ENCODE measurements at places on chromosomes 5 and 9.
A peak's percentile ranks its signal among the peaks of the same experiment; 100 is the strongest.

DNA sequence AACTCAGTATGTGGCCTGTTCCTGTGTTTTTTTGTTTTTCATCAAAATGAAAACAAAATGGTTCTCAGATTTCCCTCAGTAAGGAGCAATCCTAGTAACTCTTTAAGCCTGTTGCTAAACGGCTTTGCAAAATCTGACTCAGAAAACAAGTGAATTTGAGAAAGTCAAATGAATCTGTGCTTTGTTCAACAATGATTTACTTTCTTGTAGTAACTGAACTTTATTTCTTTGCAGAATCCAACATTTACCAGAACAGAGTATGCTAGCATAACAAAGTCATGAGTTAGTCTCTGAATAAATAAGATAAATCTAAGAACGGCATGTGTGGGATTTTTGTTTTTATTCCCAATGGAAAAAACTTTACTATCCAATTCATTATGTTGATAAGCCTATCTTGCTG is 93.8 kb downstream of the OXCT1 start:
- no peak for DNase-seq

DNA sequence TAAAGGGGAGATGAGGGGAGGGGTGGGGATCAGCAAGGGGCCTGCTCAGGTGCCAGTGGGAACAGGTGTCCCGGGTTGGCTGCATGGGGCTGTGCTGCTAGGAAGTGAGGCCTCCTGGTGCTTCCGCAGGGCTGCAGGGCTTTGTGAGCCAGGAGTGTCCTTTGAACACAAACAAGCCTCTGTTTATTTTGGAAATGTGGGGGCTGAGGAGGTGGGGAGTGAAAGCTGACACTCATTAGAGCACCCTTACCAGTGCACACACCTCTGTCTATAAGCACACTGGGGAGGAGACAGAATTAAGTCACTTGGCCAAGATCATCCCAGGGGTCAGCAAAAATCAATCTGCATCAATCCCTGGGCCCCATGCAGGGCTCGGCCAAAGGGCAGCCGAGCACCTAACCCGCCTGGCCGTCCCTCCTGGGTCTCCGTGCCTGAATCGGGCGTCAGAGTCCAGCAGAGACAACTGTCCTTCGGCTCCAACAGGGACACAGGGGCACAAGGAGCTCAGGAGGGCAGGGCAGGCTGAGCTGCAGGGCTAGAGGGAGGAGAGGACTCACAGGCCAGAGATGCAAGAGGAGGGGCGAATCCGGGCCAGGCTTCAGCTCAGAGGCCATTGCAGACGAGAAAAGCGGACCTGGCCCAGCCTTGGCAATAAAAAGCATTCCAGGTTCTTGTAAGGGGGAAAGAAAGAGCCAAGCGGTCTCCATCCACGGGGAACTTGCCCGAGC is 99.8 kb downstream of the VAV2 start:
- peak; percentile 77 for DNase-seq

- DNase-seq = peak; percentile 79
Measured at GRCh38 chr9:101791938-101792337, 53.5 kb upstream of the GRIN3A start.

GRCh38 chr5:127001621-127002296 is 28.6 kb downstream of the MARCHF3 start:
- DNase-seq = peak; percentile 81

Data from SJCRH30 (cell line).